ENCODE measurements at places on chromosomes 4 and X.

DNA sequence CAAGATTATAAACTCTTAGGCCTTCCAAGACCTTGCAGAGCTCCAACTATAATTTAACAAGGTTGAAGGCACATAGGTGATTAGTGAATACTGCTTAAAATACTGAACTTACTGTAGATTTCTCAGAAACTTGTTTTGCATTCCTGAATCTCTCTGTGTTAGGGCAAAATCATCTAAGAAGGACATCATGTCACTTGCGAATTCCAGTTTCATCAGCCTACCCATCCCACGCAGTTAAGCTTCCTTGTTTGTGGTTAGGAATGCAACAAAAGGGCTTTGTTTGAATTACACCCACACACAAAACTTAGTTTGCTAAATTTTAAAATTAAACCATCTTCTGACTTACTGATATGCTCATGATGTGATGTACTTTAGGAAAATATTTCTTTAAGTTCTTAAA, 174.0 kb downstream of the SOWAHB start:
- no peak for DNase-seq

GRCh38 chr4:79163981-79164490, 161.8 kb downstream of the NAA11 start:
- DNase-seq = no peak

GRCh38 chrX:71253253-71254091, 468 bp downstream of the ZMYM3 start:
- DNase-seq = no peak

GRCh38 chr4:121062521-121062920, 9.8 kb downstream of the NDNF start:
- DNase-seq = no peak

DNA sequence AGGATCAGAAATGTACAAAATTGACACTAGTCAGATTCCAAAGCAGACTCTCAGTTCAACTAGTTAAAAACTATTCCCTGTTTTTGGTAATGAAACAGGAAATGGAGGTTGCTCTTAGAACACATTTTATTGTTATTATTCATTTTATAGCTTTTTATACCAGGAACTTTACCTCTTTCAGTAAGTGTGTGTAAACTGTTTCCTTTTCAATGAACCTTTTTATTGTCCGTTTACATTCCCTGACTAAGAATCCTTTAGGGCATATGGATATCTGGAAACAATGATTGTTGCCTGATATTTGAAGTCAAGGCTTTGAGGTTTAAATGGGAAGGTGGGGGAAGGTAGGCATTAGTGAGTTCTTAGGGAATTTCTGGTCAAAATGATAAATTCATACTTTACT, 1511.4 kb downstream of the ADGRL3 start:
- no peak for DNase-seq

- no peak for DNase-seq
Observed at GRCh38 chr4:5127556-5127955, 76.3 kb downstream of the STK32B start.

DNA sequence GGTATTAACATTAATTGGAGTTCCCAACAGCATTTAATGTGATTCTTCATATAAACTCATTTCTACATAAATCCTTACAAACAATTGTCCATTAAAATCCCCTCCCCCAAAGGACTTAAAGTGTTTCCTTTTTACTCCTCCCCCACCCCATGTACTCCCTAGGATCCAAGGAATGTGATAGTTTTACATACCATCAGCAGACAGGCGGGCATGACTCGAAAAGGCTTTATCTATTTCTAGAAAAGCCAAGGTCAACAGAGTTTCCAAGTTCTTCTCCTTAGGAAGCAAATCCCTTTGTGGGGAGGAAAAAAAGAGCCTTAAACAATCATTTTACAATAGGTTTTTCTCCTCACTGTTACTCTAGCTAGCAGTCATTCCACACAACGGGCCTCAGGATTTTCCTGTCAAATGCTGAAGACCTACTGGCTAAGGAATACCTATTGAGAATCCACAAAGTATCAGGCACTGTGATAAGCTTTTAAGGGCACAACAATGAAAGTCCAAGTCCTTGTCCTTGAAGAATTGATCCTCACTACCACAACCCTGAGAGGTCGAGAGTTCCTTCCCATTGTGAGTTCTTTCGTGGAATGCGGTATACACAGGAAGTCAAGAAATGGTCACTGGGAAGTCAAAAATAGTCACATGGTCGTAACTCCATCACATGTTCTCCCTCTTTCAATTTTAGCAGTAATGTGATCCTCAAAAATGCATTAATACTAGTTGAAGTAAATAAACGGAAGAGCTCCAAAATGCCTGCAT, 7.2 kb downstream of the PPM1K start:
- no peak for DNase-seq

DNA sequence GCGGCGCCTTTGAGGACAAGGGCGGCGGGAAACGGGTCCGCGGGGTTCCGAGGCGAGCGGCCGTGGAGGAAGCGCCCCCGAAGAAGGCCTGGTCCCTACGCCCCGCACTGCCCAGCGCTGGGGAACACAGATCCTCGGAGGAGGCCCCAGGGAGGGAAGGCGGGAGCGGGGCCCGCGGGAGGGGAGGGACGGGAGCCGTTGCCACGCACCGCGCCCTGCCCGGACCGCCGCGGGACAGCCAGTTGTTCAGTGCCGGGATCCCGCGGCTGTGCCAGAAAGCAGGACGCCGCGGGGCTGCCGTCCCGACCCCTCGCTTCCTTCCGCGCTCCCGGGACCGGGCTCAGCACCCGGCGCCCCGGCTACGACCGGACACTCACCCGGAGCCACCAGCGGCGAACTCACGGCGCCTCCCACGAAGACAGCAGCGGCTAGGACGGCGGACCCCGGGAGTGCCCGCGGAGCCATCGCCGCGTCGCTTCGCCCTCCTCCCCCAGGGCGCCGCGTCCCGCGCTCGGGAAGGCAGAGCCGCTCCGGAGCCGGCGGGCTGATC, 278 bp downstream of the RELL1 start:
- peak; percentile 38 for DNase-seq

GRCh38 chr4:36824682-36825081, 419.9 kb upstream of the NWD2 start:
- no peak for DNase-seq

- DNase-seq = no peak
Observed at GRCh38 chr4:42104521-42104920, 47.9 kb downstream of the BEND4 start.

DNA sequence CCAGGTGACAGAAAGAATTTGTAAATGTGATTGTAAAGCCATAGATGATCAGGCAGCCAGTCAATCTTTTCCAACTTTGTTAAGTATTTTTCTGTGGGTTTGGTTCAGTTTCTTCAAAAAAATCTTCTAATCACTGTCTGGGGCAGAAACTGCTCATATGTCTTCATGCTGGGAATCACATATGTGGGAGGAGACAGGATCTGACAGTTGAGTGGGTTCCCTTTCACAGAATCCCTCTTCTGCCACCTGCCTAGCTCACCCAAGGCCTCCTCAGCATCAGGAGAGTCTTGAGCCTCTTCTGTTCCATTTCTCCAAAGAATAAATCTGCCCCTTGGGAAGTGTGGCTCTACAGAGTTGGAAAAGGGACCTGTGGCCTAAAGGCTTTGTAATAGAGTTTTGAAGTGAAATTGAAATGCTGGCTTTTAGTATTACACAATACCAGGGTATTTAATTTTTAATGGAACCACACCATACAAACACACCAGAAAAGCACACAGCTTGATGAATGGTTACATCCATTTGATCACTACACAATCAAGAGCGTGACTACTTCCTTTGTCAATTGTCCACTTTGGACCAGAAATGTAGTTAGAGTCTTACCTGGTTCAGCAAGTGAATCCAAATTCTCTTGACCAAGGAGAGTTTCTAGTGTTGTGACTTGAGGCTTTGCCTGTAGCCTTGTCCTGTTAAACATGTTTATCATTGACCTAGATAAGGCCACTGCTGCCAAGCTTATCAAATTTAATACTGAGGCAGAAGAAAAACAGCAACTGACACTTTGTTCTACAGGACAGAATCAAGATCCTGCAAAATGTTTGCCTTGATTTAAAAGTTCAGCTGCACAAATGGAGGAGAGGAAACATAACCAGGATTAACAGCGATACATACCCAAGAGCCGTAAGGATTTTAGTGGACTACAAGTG, 20.4 kb downstream of the MSMO1 start:
- DNase-seq = no peak

GRCh38 chrX:107482046-107482445, 32.6 kb downstream of the FRMPD3 start:
- DNase-seq = no peak

DNA sequence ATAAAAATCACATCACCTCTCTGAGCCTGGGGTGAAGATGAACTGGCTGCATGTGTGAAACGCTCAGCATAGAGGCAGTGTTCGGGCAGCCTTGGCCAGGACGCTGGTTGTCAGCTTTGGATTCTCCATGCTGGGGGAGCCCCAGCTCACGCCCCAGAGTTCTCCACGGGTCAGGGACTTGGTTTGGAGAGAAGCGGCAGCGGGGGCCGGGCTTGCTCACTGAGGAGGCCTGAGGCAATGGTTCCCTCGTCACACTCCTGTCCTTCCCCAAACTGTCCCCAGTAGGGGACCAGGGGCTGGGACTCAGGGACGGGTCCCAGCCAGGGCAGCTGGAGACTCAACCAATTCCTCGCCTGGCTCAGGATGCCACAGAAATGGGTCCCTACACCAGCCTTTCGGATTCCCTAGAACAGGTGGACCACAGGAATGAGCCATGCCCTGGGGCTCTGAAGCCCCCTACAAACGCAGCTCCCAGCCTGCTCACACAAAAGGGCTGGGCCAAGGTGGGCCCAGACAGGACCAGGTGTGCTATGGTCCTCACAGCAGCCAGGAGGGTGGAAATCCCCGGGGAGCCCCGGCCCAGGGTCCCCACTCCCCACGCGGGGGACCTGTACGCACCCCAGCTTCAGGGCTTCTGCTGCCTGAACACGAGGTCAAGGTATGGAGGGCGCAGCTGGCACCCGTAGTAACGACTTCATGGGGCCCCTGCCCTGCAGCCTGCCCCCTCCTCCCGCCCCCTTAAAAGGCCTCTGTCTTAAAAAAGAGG, 1.4 kb downstream of the MXD4 start:
- no peak for DNase-seq

GRCh38 chrX:14927401-14927800, 54.2 kb downstream of the MOSPD2 start:
- no peak for DNase-seq

GRCh38 chr4:15848191-15848842, 70.2 kb downstream of the CD38 start:
- no peak for DNase-seq

DNA sequence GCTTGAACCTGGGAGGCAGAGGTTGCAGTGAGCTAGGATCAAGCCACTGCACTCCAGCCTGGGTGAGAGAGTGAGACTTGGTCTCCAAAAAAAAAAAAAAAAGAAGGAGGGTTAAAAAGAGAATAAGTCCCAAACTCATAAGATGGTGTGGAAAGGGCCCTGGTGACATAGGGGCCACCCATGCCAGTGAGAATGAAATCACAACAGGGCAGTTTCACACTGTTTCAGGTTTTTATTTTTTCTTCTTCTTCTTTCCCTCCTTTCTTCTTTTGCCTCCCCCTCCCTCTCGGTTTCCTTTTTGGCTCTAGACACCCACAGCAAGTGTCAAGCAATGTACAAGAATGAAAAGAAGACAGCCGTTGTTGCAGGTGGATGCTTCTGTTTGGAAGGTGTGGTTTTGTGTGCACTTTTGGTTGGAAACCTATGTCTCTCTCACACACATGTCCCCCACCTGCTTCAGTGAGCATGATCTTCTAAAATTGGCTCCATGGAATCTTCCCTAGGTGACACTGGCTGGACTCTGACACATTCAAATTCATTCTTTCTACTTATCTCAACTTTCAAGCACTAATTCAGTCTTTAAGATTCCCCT, 14.4 kb upstream of the TLR8 start:
- DNase-seq = no peak

GRCh38 chr4:37648084-37648817, 37.9 kb downstream of the RELL1 start:
- no peak for DNase-seq

DNA sequence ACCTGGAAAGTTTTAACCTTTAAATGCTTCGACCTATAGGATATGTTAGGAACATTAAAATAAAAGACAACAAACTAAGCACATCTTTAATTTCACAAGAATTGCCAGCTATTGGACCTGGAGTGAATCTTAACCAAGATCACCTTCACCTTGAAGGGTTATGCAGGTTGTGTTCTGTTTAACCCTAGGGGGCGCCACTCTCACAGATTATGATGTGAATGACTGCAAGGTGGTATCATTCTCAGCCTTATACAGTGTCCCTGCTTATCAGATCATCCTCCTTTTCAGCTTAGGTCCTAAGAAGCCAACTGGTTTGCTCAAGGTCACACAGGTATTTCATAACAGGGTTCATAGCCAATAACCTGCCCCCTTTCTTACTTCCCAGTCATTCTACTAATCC, 23.5 kb downstream of the INTS6L start:
- no peak for DNase-seq

- no peak for DNase-seq
Observed at GRCh38 chrX:71251466-71251973, 2.4 kb downstream of the ZMYM3 start.
